ENCODE measurements at places on chromosomes 16 and 17. TPM values are rescaled to one million over a fixed set of nuclear protein-coding genes. Genes with fewer than 3 reads are reported as not detected.

EMP2 gene
- 174 TPM for total RNA-seq

C17orf67 gene
- total RNA-seq = 3.2 TPM

CD300H gene
- total RNA-seq = not detected

C16orf89 gene
- 10.0 TPM for total RNA-seq

CCL8 gene
- total RNA-seq = not detected

SLC16A6 gene
- total RNA-seq = 3.0 TPM

Data from ureter (tissue), 1 donor.